ENCODE measurements at places on chromosomes 11 and 22. TPM values are rescaled to one million over a fixed set of nuclear protein-coding genes. Genes with fewer than 3 reads are reported as not detected.

GRCh38 chr11:95442531-95443050, 211.6 kb upstream of the SESN3 start:
- no peak for DNase-seq

GRCh38 chr11:18245396-18245795, 3.1 kb downstream of the SAA2 start:
- DNase-seq: no peak

PNPLA5 gene
- total RNA-seq: not detected

DNA sequence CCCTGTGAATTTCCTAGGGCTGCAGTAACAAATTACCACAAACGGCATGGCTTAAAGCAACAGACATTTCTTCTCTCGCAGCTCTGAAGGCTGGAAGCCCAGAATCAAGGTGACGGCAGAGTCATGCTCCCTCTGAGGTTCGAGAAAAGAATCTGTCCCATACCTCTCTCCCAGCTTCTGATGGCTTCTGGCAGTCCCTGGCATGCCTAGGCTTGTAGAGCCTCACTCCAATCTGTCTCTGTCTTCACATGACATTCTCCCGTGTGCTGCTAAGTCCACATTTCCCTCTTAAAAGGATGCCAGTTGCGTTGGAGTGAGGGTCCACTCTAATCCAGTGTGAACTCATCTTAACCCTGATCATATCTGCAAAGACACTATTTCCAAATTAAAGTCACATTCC, 116.2 kb downstream of the NECTIN1 start:
- DNase-seq: no peak

RFPL1 gene
- total RNA-seq: 0.63 TPM

SPDYC gene
- total RNA-seq: not detected

DNA sequence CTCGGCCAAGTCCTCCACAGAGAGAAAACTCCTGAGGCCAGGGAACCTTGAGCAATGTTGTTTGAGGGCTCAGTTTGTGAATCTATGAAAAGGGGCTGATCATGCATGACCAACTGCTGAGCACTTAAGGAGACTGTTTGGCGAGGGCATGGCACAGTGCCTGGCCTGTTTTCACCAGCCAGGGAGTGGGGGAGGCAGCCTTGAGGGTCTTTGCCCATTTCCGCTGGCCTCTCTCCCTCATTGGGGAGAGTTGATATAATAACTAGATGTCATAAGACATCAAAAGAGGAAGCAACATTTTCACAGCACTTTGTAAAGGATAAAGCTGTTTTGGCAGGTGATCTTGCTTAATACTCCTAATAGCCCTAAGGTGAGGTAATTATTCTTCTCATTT, 110.6 kb downstream of the TP53I11 start:
- no peak for DNase-seq

OR8D4 gene
- 0.11 TPM for total RNA-seq

GRCh38 chr22:43270314-43270908, 72.8 kb downstream of the SCUBE1 start:
- DNase-seq: no peak

DNA sequence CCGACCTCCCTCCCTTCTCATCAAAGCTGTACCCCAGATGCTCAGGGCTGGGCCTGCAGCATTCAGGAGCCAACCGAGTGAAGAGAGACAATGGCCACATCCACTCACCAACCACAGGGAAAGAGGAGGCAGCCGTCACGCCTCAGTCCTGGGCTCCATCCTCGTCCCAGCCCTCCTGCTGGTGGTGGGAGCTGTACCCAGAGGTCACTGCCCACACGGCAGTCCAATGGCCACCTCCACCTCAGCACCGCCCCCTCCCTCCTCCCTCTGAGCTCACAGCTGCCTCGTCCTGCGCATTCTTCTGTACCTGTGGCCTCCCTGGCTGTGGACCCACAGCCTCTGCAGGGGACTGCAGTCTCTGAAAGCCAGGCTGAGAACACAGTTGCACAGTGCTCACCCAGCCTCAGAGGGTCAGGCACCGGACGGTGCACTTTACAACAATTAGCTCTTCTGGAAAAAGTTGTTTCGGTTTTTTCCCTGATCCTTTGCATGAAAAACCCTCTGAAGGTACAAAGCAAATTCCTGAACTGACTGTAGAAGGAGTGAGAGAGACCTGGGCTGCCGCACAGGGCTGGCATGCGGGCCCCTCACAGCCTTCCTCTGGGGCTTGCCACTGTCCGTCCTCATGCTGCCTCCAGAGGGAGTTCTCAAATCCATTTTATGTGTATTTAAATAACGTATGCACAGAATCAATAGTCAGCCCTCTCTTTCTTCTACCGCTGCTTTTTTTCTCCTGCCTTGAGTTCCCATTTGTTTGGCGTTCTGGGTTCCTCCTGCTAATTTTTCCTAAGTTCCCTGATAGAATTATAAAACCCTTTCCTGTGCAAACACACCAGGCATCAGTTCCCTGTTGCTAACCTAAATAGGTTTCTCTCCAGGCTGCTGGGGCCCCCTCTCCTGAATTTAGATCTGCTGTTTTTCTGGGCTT, 52.7 kb downstream of the PHF21B start:
- no peak for DNase-seq

DNA sequence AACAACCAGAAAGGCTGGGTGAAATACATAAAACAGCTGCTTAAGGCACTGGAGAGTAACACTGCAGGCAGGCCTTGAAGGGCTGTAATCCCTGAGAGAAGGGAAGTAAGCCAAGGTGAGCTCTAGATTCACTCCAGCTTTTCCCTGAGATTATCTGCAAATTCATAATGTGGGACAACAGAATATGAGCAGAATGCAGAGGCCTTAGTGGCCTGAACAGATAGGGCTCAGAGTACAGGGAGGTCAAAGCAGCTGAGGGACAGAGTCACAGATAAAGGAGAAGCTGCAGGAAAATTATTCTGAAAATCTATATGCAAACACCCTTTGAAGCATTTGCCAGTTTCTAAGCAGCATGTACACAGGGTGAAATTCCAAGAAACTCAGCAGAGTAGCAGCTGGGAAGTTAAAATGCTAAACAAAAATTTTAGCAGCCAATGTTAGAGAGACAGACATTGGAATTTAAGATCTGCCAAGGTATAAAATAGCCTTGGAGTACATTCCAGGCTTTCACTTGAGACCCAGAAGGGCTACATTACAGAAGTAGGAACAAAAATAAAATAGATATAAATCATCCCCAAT, 48.1 kb upstream of the CWF19L2 start:
- DNase-seq: no peak

HSCB gene
- 18.7 TPM for total RNA-seq

DNA sequence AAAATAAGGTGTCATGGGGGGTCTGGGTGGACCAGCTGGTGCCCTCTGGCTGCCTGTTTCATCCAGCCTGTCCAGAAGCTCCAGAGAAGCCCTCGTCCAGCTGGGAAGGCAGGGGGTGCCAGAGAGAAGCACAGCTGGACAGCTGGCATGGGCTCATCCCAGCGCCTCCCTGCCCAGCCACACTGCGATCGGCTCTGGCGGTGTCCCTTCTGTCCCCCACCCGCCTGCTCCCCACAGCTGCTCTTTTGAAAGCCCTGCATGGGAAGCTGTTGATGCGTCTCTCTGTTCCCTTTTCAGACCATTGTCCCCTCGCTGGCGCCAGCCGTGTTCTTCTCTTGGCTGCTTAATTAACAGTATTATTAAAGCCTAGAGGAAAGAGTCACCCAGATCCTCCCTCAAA, 86.5 kb downstream of the MN1 start:
- no peak for DNase-seq

DNA sequence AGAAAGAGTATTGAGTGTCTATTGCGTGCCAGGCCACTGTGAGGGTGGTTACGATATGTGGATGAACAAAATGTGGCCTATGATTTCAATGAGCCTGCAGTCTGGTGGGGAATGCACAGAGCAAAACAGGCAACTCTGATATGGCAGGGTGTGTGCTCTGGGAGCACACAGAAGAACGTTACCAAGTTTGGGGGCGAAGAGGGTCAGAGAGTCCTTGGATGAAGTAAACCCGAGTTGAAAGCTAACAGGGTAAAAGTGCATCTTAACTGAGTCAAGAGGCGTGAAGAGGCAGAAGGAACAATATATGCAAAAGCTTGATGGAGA, 258 bp downstream of the CFAP68 start:
- DNase-seq: no peak

- no peak for DNase-seq
These were observed 123.4 kb downstream of the C11orf58 start for GRCh38 chr11:16861862-16862261.

DNA sequence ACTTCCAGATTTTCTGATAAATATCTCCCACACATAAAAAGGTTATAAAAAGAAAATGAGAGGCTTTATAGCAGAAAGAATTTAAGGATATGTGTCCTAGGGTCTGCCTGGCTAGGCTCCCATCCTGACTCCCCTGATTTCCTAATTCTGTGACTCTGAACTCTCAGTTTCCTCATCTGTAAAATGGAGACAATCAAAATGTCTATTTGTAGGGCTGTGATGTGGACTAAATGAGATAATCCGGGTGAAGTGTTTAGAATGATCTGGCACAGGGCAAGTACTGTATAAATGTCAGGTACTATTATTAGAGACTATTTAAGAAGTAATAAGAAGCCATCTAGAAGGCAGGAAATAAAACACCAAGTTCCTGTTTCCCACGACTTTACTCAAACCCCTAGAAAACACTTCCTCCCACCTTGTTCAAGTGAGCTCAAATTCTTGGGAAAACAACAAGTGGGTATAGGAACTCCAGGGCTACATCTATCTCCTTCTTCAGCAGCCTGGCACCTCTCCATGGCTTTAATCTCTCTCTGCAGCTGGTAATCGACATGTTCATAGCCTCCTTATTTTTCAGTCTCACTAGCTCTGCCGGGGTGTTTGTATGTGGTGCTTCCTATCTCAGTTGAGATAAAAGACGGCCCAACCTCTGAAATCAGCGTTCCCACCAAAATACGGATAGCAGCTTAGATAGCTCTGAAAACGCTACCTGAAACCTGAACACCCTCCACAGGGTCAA, 6.7 kb downstream of the ASCC2 start:
- no peak for DNase-seq

GLYAT gene
- not detected for total RNA-seq

SAA2 gene
- total RNA-seq: not detected

P2RX6 gene
- total RNA-seq: 0.72 TPM

- DNase-seq: no peak
These were observed 151.8 kb upstream of the TTC12 start for GRCh38 chr11:113162592-113162962.

- no peak for DNase-seq
These were observed 15.5 kb upstream of the RASSF10 start for GRCh38 chr11:12993626-12994025.

HOATZ gene
- total RNA-seq: not detected

DNA sequence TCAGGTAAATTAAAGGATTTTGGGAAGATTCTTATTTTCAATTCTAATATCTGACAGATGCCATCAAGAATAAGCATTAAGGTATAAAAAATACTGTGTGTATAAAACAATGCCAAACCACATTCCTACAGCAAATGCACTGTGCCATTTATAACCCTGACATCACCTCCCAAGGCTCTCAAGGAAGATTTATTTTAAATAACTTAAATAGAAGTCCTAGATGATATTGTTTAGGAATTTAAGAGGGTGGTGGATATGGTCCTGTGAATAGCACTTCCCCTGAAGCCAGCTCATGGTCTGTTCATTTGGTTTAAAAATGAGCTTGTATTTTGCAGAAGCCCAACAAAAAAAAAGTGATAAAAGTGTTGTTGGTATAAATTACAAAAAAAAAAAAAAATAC, 32.1 kb downstream of the PPIL2 start:
- DNase-seq: no peak
